Epithelial cell of proximal tubule (primary cell): ENCODE measurements at places on chromosomes 6 and 20. TPM values are rescaled to one million over a fixed set of nuclear protein-coding genes. Genes with fewer than 3 reads are reported as not detected.

GRCh38 chr6:15875797-15876196 is 213.0 kb upstream of the DTNBP1 start:
- DNase-seq: no peak

DNA sequence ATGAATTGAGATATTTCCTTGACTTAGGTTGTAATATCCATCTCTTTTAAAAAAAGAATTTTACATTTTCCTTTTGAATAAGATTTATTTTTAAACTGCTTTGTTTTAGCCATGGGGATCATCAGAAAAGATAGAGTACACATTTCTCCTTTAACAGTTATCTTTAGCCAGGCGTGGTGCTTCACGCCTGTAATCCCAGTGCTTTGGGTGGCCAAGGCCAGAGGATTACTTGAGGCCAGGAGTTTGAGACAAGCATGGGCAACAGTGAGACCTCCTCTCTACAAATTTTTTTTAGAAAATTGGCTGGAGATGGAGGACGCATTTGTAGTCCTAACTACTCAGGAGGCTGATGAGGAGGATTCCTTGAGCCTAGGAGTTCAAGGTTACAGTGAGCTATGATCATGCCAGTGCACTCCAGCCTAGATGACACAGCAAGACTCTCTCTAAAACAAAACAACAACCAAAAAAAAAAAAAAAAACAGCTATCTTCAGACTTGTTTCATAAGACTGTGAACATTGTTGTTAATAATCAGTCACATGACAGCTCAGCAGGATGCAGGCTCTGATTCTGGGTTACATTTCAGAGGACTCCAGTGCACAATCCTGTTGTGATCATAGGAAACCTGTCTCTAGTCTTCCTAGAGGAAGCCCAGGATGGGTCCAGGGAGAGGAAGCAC is 2.0 kb upstream of the SLC17A3 start:
- DNase-seq: no peak

- DNase-seq: no peak
Measured at GRCh38 chr20:51347831-51348230, 194.7 kb downstream of the NFATC2 start.

The HINT3 gene
- total RNA-seq: 9.8 and 12.8 TPM in 2 replicates

The SNX21 gene
- total RNA-seq: 20.1 and 29.0 TPM in 2 replicates

- DNase-seq: no peak
Measured at GRCh38 chr20:32960849-32961731, 43.1 kb downstream of the SUN5 start.

DNA sequence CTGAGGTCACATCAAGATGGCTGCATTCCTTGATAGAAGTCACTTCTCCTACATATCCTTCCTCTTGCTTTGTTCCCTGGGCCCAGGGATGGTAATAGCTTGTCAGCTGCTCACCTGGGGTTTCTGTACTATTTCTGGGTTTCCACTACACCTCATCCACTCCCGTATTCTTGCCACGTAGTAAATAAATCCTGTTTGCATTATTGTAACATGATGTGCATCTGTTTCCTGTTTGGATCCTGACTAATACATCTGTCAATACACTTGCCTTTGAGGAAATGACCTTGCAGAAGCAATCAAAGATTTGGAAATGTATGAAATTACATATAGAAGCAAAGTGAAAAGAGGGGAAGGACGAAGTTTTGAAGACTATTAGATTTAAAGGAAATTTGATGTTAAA is 619.0 kb downstream of the PHF3 start:
- DNase-seq: no peak

The ENTPD6 gene
- total RNA-seq: 76.5 and 103 TPM in 2 replicates

The BMP6 gene
- total RNA-seq: 0.29 and 1.3 TPM in 2 replicates

The MYCT1 gene
- total RNA-seq: not detected in 2 replicates

The STX11 gene
- total RNA-seq: 0.22 and 0.52 TPM in 2 replicates

- DNase-seq: peak; percentile 60
Measured at GRCh38 chr6:128569732-128570679, 49.6 kb upstream of the PTPRK start.

The TBC1D7 gene
- 17.1 and 20.3 TPM in 2 replicates for total RNA-seq

DNA sequence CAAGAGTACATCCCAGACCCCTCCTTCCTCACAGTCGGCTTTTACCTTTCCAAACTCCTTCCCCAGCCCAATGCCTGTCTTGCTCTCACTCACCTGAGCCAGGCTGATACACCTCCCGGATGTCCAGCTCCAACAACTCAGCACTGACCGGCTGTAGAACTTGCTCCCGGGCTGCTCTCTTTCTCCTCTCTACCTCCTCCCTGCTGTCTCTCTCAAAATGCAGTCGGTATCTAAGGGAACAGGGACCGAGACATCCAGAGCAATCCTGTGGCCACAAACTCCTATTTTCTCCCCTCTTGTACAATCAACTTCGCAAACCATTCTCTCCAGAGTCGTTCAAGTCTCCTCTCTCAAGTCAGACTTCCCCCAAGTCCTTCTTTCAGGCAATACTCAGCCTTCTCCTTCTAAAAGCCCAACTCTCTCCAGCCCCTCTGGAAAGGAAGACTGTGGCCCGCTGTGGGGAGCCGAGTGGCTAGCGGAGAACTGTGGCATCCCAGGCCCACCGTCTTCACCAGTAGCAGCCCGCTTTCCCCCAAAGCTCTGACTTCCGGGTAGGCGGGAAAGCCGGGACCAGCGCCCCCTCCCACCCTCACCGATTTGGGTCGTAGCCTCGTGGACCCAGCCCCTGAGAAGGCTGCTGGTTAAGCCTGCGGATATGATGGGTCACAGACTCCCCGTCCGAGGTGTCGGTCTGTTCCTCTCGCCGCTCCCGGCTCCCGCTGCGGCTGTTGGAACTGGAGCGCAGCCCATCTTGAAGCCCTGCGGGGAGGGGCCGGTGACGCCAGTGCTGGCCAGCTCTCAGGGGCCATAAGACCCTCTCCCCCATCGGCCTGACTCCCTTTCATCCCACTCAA is 1.1 kb downstream of the GNL1 start:
- no peak for DNase-seq

The PTCRA gene
- total RNA-seq: not detected in 2 replicates

GRCh38 chr6:157099912-157100593 is 223.3 kb downstream of the TMEM242 start:
- DNase-seq: no peak

The TAP1 gene
- total RNA-seq: 50.7 and 54.5 TPM in 2 replicates

DNA sequence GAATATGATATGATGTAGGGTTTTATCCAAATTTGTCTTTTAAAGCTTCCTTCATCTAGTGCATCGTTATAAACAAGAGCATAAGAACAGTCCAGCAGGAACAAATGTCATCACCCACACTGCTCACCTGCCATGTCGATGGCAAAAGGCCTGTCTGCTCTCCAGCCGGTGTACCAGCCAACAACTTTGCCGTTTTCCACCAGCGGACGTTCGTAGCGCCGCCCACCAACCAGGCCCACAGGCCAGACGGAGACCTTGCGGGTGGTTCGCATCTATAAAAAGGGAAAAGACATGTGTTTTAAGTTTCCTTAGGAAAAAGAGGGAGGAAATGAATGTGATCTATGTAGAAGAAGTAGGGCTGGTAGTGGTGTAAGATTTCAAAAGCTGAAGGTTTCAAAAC is 62.9 kb downstream of the B3GAT2 start:
- DNase-seq: no peak

GRCh38 chr20:43959079-43959919 is 44.6 kb downstream of the TOX2 start:
- DNase-seq: no peak

- DNase-seq: no peak
Measured at GRCh38 chr6:143528164-143528811, 16.8 kb upstream of the FUCA2 start.

The SRF gene
- total RNA-seq: 25.0 and 33.9 TPM in 2 replicates

DNA sequence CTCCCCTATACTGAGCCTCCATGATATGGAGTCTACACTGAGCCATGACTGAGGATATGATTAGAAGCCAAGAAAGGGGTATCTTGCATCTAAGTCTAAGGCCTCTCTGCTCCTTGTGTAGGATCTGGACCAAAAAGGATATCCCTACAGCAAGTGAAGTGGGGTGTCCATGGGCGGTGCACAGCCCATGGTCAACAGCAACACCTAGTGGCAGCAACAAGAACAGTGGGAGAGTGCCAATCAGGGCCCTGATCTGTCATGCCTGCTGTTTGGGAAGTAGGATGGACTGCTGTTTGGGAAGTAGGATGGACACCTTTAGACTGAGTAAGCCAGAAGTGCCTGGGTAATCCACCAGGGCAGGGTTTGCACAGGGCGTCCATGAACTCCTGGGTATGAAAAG is 22.4 kb downstream of the PTGIS start:
- DNase-seq: no peak

- no peak for DNase-seq
Measured at GRCh38 chr20:31494131-31494530, 19.0 kb downstream of the REM1 start.

GRCh38 chr6:104595311-104595820 is 264.4 kb downstream of the HACE1 start:
- no peak for DNase-seq

GRCh38 chr6:131982740-131983259 is 31.6 kb upstream of the CCN2 start:
- DNase-seq: no peak

GRCh38 chr20:47529840-47530239 is 28.2 kb downstream of the NCOA3 start:
- no peak for DNase-seq

The RBL1 gene
- 9.7 and 12.0 TPM in 2 replicates for total RNA-seq

DNA sequence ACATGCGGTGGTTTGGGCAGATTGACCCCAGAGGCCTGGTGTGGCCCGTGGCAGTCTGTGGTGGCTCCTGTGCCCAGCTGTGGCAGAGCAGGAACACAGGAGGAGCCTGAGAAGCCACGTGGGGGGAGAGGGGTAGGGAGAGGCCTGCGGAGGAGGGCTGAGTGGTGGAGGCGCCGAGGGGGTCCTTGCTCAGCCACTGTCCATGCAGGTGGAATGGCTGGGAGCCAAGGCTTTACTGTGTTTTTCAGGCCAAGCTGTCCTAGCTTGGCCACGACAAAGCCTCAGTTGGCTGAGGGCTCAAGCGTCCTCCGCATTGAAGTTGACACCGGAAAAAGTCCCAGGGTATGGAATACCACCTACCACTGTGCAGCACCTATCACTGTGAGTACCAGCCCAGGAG is 107.0 kb downstream of the VEGFA start:
- no peak for DNase-seq

DNA sequence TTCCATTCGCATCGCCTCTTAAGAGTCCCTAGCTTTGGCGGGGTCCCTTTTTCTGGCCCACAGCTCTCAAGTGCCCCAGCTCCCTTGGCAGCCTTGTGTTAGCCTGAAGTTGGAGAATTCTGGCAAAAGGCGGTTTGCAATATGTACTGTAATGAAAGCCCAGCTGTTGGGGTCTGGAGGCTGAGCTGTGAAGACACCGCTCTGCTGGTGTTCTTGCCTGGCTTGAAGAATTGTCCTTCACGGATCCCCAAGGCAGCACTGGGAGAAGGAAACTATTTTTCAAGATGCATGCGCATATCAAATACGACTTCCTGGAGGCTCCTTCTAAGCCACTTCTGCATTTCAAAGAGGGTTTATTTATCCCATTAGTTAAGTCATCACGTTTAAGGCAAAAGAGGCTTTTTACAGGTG is 21.4 kb upstream of the CITED2 start:
- DNase-seq: no peak

The LRFN2 gene
- total RNA-seq: not detected in 2 replicates

DNA sequence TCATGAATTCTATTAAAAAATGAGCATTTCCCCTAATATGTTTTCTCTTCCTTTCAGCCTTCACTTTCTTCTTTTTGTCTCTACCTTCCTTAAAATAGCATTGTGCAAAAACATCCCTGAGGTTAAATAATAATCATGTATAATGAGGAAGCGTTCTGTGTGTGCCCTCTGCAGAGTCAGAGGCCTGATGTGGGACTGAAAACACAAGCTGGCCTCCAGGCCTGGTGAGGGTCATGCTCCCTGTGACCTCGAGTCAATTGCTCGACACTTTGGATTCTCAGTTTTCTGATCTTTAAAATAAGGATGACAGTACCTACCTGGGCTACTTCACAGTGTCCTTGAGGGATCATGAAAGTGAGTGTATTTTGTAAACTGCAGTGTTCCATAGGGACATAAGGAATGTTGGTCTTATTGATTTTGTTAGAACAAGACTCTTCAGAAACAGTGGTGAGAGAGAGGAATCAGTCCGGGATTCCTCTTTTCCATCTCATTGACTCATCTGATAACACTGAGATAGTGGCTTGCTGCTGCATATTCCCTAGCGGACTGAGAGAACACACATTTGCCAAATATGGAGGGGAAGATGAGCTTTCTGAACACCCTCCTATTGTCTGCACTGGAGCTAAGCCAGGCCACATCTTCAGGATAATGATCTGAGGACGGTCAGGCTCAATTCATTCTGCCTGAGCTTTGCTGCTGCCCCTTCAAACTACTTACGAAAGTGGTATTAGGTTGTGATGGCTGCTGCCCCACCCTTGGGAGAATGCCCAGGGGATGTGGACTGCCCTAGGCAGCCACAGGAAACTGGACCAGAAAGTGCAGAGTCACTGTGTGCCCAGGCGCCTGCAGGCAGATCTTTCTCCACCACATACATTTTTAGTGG is 39.6 kb upstream of the PDE7B start:
- no peak for DNase-seq

The LGSN gene
- not detected in 2 replicates for total RNA-seq

DNA sequence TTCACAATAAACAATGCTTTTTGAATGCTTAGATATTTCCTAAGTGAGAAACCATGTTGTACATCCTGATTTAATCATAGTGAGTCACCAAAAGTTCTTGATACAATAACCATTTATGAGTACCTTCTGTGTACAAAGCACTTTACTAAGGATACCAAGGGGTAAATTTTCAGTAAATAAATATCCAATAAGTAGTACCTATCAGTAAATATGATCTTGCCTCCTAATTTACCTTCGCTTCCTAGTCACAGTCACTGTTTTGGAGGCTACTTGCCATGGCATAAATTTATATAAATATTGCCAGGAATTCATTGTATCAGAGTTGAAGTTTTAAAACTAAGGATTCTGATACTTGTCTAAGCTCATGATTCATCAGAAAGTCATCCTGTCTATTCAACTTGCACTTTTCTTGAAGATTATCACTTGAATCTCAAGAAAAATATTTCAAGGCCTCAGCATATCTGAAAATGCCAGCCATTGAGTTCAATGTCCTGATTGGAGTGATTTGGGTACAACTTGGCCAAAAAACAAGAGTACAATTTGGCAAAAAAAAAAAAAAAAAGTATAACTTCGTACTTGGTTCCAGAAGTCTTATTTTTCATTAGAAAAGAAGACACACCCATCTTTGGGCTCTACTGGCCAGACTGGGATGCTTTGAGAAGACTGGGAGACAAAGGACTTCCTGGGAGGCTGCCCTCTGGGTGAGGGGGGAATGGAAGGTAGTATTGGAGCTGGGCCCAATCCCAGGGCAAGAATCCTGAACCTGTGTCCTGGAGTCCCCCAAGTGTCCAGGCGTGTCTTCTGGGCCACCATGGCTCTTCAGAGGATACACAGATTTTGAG is 32.8 kb downstream of the RAB22A start:
- DNase-seq: peak; percentile 7
